ENCODE measurements at places on chromosomes 2 and 18.

DNA sequence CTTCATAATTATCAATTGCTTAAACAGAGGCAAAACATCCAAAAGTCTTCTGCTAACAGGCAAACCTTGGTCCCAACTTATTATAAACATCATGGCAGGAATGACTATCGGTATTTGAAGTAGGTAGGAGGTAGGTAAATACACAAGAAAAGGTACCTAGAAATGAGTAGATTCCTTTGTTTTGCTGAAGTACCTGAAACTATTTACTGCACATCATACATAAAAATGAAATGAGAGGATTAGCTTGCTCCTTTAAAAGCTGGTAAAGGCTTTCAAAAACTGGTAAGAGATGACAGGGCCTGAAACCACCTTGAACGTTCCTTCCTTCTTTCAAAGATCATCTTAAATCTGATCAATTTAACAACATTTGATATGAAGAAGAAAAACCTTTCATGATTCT lies 55.2 kb upstream of the MAPRE2 start:
- DNase-seq = no peak

- no peak for DNase-seq
These were observed 13.3 kb downstream of the HK2 start for GRCh38 chr2:74847070-74847858.

DNA sequence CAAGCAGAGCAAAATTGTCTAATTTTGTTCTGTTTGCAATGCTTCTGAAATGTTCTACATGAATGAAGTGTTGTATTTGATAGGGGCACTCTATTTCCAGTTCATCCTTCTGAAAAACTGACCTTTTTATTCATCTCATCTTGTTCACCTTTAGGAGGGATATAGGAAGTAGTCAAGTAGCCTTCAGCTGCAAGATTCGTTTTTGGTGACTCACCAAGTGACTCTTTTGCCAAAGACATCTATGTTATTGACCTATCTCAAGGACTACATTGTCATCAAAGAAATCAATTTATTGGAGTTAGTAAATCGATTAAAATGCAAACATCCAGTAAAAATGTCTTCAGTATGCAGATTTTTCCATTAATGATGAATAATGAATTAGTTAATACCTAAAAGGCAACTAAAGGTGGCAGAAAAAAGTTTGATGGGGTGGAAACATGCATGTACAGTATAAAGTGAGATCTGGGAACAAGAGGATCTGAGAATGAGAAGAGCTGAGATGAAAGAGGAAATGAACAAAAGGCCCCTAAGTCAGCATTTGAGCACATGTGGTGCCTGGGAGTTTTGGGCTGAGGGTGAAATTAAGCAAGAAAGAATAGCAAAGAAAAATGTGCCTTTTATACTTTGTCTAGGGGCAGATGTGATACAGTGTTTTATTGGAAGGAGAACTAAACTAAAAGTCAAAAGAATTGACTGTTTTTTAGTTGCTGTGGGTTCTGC lies 255.1 kb upstream of the LINC00305 start:
- DNase-seq = no peak

DNA sequence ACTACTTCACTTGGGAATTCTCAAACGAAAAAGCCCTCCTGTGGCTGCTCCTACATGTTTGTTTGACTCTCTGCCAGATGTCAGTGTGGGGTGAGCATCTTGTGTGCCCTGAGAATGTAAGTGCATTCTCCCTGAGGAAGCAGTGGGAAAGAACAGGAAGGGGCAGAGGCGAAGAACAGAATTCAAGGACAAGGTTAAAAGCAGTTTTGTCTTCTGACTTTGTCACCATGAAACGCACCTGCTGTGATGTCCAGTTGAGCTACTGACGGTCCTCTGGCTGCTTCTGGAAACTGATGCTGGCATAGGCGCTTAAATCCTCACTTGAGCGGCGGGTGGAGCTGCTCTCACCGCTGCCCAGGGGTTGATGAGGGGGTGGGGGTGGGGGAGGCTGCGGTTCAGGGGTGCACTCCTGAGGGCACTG lies 4.9 kb downstream of the IRS1 start:
- DNase-seq = no peak

DNA sequence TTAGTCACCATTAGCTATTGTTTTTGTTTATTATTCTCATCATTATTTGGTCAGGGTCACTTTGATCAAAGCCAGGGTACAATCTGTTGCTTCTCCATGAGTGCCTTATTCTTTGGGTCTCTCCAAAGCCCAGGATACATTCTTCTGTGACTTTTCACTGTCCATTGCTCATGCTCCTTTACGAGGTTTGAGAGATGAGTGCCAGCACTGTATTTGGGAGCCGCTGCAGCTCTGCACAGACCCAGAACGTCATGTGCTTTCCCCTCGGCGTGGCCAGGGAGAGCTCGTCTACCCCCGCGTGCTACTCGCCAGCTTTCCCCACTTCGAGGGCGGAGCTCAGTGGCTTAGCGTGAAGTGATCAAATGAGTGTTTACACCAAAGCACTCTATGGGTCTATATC lies 123.7 kb downstream of the COL6A3 start:
- no peak for DNase-seq

GRCh38 chr2:50611351-50611871 lies 420.5 kb downstream of the NRXN1 start:
- DNase-seq = no peak

DNA sequence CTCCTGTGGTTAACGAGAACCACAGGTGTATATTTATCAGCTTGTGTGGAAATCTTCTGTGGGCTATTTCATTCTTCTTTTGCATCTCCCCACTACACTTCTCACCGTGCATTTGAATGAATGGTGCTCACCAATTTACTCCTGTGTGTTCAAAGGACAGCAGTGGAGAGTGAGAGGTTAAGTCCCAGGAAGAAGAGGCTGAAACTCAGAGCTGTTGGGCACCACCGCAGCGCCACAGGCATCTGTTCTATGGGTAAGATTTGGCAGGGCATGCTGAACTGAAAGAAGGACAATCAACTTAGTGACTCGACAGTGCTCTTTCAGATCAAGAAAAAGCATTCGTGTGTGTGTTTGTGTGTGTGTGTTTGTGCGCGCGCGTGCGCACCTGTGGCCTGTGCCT lies 297.9 kb upstream of the SIX2 start:
- DNase-seq = no peak

DNA sequence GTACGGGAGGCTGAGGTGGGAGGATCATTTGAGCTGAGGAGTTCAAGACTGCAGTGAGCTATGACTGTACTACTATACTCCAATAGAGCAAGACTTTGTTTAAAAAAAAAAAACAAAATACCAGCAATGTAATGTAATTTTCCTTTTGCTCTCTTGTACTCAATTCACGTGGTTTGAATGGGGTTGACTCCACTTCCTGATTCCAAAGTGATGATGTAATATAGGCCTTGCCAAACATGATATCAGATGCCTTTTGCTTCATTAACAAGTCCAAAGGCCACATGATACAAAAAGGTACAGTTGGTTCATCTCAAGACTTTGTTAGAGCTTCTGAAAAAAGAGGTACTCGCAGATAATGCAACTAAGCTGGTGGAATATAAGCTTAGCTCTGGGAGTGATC lies 321.8 kb downstream of the ZEB2 start:
- DNase-seq = no peak

DNA sequence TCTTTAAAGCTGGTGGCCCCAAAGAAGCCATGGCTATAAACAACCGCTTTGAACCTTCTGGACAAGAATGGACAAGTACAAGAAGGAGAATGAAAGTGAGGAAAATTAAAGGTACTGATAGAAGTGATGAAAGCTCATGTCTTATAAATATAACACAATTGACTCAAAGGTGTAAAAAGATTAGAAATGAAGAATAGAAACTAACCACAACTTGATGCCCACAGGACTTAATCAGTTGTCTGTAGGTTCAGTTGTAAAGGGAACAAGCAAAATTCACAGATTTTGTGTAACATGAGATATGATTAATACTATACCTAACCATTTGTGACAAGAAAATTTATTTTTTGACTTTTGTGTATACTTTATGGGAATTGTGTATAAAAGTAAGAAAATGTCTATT lies 135.7 kb downstream of the NUP35 start:
- no peak for DNase-seq

DNA sequence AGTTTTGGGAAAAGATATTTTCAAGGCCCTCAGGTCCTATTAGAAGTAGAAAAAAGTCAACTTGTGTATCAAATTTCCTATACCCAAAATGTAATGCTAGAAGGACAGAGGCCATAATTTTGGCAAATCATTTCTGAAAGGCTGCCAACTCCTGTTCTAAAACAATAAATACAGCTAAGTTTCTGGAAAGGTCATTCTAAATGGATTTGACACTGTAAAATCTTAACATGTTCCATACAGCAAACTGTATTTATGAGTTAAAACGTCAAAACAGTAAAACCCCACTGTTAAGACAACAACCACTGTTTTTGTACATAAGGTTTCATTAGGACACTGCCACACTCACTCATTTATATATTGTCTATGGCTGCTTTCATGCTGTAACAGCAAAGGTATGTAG lies 9.7 kb downstream of the FAM98A start:
- DNase-seq = no peak

Measured in OCI-LY7 (cell line).